ENCODE measurements at places on chromosomes 4 and X.

- no peak for DNase-seq
Measured at GRCh38 chrX:31136144-31136611, 64.3 kb upstream of the FTHL17 start.

GRCh38 chrX:12978205-12979025, 3.5 kb downstream of the TMSB4X start:
- DNase-seq = peak; percentile 81

DNA sequence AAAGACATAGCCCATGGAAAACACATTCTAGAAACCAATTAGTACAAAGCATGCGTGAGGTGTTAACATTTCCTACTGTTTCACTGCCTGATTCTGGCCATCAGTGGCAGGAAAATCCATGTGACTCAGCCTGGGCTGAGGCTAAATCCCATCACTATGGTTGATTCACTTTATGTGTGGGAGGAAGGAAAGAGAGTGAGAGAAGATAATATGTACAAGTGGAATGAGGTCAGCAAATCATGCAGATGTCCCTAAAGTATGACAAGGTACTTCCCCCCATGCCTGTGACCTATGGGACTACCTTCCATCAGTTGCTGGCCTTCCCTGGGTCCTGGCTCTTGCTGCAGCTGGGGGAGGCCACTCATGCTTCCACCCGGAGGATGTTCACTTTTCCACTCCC, 64.2 kb upstream of the MAP3K15 start:
- peak; percentile 74 for DNase-seq

DNA sequence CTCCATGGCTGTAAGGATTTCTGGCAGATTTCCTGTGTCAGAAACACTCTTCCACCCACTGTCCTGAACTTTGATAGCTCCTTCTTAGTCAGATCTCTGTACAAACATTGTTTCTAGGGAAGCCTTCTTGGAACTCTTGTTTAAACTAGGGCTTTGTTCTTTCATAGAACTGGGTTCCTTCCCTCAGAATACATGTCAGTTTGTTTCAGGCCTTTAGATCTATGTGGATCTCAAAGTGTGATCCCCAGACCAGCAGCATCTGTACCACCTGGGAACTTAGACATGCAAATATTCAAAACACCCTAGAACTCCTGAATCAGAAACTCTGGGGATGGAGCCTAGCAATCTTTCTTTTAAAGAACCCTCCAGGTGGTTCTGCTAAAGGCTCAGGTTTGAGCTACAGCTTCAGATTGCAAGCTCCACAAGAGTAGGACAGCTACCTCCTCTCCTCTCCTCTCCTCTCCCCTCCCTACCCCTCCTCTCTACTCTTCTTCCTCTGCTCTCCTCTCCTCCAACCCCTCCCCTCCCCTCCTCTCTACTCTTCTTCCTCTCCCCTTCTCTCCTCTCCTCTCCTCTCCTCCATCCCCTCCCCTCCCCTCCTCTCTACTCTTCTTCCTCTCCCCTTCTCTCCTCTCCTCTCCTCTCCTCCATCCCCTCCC, 12.7 kb downstream of the RASSF6 start:
- peak; percentile 26 for DNase-seq

DNA sequence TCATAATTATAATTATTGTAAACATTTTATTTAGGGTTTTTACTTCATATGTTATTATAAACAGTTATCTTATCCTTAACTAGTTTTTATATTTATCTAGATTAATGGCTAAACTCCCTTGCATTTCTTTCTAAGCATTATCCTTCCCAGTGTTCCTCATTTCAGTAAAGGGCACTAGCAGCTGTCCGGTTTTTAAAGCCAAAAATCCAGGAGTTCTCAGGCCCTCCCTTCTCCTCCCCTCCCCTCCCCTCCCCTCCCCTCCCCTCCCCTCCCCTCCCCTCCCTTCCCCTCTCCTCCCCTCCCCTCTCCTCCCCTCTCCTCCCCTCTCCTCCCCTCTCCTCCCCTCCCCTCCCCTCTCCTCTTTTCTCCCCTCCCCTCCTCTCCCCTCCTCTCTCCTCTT, 58.9 kb downstream of the FBXO8 start:
- no peak for DNase-seq

GRCh38 chr4:164070625-164071024, 576.1 kb downstream of the TMA16 start:
- DNase-seq = no peak

DNA sequence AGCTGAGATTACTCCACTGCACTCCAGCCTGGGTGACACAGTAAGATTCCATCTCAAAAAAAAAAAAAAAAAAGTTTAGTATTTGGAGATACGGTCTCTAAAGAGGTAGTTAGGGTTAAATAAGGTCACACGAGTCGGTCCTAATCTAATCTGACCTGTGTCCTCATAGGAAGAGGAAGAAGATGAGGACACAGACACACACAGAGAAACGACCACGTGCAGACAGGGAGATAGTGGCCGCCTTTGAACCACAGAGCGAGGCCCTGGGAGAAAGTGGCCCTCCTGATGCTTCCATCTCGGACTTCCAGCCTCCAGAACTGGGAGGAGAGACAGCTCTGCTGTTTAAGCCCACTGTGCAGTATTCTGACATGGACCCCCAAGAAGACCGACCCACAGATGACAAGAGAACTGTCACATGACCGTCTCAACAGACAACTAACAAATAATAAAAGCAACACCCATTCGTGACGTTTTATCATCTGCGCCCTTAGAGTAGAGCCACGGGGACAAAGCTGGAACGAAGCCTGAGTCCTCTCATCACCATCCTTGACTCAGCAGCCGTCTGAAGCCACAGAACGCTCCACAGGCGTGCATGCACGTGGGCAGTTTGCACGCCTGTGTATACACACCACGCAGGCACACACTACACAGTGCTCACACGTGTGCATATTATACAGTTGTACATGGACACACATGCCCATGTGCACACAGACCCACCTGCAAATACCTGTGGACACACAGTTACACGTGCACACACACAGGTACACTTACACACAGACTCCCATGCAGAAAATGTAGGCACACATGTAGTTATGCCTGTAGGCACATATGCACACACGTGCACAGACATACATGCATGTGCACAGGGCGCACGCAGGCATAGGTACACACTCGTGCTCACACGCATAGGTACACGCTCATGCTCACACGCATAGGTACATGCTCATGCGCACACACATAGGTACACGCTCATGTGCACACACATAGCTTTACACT, 51.7 kb downstream of the FAM53A start:
- no peak for DNase-seq

- no peak for DNase-seq
Measured at GRCh38 chr4:81093720-81094401, 63.4 kb downstream of the BMP3 start.

DNA sequence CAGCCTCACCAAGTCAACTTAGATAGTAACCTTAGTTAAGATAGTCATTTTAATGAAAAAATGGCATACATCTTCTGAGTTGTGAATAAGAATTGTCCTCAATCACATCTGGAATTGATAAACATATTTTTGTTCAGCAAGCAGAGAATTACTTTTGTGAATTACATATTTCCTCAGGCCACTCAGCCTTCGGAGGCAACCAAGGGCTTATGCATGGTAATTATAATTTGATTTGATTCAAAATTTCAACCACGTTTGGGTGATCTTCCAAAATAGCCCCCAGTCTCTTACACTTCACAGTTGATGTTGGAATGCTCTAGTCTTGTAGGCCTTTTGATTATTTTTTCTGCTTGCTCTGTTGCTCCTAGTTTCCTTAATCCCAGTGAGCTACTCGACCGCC, 63.4 kb downstream of the GALNTL6 start:
- no peak for DNase-seq

DNA sequence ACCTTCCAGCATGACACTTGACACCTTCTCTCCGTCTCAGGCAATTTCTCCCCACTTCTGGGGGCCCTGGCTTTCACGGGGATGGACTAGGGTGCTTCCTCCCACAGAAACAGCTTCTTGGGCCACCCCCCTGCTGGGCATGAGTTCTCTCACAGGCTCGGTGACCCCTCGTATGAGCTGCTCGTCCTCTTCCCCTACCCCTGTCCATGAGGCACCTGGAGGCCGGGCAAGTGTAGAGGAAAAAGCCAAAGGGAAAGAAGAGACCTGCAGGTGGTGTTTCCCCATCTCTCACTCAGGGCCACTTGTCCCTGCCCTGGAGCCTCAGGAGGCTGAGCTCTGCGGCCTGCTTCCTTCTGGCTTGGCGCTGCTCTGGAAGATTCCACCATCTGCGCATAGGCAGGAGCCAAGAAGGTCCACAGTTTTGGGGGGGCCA, 1.9 kb upstream of the RGS12 start:
- DNase-seq = no peak

DNA sequence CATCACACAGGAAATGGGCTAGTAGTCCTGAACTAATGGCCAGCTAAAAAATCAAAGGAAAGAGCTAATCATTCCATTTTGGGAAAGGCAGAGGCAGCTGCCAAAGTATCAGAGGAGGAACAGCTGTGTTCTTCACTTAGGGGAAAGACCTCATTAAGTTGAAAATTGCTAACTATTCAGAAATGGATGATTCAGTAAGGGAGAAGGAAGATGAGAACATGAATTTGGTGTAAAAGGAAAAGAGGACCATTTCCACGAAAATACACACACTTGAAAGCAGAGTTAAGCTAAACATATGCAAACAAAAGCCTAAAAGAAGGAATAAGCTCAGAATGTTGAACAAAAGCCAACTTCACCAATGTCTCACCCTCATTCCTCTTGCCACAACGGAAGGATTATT, 90.4 kb downstream of the PCDH19 start:
- no peak for DNase-seq

GRCh38 chr4:5750052-5750945, 39.3 kb downstream of the EVC start:
- peak; percentile 78 for DNase-seq

- DNase-seq = peak; percentile 88
Measured at GRCh38 chr4:106034220-106034619, 138.9 kb downstream of the NPNT start.

GRCh38 chr4:146098397-146098796, 77.1 kb upstream of the LSM6 start:
- DNase-seq = no peak

- DNase-seq = no peak
Measured at GRCh38 chr4:167088115-167088514, 146.2 kb downstream of the SPOCK3 start.

DNA sequence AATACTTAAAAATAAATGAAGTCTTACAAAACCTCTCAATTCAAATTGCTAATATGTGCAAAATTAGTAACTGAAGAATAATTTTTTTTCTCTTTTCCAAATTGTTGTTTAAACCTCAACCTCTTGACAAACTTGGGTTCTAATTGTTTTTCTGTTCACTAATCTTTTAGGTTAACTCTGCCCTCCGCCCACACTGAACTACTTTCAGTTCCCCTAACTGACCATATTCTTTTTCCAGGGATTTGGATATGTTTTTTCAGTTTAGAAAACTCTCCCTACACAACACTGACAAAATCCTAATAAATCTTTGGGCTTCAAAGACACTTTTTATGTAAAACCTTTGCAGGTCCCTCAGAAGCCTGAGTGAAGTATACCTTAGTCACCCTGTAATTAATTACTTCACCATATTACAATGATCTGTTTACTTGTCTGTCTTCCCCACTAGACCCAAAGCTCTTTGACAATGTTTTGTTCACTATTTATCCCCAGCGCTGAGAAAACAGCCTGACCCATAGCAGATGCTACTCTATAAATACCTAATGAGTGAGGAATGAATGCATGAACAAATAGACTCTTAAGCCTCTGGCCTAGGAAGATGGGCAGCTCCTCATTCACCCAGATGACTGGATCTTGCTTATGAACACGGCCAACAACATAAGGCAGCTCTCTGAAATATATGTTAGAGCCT, 134.9 kb downstream of the MAML3 start:
- DNase-seq = peak; percentile 27

DNA sequence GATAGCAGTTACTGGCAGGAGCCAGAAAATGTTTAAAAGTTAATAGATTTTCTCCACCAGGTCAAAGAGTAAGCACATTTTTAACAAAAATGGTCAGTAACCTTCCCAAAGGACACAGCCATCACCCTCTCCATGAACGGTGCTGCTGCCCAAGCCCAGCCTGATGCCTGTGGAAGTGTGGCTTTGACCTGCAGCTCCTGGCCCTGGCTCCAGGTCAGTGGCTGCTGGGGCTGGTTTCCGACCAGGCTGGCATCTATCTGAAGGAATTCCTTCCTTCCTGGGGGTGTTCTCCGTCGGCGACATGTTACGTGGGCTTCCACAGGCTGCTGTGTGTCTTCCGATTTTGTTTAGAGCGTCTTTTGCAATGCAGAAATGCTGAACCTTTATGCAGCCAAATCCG, 61.7 kb downstream of the ACOX3 start:
- DNase-seq = no peak

- no peak for DNase-seq
Measured at GRCh38 chrX:103413705-103414387, 37.5 kb downstream of the BEX3 start.

DNA sequence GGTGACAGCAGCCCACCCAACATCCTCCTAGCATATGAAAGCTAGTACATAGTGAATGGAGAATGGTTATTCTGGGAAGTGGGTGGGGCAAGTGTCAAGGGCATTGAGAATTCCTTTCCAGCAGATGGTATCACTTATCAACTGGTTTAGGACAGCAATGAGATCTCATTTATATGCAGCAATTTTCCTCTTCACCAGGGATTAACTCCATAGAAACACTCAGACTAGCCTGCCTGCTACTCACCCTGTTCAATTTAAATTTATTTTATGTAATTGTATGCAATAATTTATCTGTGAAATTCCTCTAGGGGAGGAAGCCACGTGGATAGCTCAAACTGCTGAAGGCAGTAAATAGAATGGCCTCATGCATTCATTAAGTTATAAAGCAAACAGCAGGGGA, 101.6 kb upstream of the MID1IP1 start:
- DNase-seq = no peak

GRCh38 chrX:119693996-119694451, 1.1 kb upstream of the SEPTIN6 start:
- no peak for DNase-seq

GRCh38 chr4:111323496-111323895, 700.6 kb upstream of the PITX2 start:
- peak; percentile 73 for DNase-seq

DNA sequence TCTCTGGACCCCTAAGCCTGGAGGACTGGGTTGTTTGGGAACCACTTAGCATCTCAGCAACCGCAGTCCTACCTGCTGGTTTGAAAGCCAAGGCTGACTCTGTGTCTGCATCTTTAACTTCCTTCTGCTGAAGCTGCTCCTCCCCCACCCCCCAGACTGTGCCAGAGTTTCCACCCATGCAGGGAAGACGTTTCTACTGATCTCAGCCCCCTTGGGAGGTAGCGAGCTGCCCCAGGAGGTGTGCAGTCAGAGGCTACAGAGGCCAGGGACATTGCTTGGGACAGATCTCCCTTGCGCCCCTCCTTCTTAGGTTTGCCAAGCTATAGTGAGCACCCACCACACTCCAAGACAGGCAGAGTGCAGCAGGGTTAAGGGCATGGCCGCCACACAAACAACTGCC, 4.7 kb upstream of the FATE1 start:
- no peak for DNase-seq

Measured in amniotic epithelial cell (primary cell).